GM06990 (cell line): ENCODE measurements at places on chromosomes 3 and 15.

- no peak for DNase-seq
Measured at GRCh38 chr3:69864766-69865165, 125.5 kb downstream of the MITF start.

GRCh38 chr3:49930922-49931321 is 1.3 kb upstream of the MON1A start:
- no peak for DNase-seq

- DNase-seq: peak; percentile 62
Measured at GRCh38 chr3:65963787-65964677, 74.7 kb downstream of the MAGI1 start.

GRCh38 chr3:118127992-118128391 is 906.7 kb downstream of the IGSF11 start:
- DNase-seq: no peak

GRCh38 chr3:169772305-169772896 is 795 bp upstream of the MYNN start:
- no peak for DNase-seq

GRCh38 chr3:193716150-193716549 is 123.1 kb downstream of the OPA1 start:
- DNase-seq: no peak

DNA sequence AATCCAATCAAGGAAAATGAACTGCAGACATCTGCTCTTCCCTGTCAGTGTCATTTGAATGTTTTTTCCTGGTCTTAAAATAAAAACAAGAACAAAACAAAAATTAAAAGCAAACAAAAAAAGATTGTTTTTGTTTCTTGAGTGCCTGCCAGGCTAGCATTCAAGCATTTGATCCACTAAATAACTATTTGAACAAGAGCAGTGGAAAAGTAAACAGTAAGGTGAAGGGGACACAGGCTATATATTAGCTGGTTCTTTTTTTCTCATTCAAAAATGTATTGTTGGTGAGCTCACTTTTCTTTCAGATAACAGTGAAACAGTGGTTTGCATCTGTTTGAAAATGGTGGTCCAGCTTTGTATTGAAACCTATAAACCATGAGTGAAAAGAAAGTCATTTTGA is 586.9 kb upstream of the SGO1 start:
- DNase-seq: no peak

DNA sequence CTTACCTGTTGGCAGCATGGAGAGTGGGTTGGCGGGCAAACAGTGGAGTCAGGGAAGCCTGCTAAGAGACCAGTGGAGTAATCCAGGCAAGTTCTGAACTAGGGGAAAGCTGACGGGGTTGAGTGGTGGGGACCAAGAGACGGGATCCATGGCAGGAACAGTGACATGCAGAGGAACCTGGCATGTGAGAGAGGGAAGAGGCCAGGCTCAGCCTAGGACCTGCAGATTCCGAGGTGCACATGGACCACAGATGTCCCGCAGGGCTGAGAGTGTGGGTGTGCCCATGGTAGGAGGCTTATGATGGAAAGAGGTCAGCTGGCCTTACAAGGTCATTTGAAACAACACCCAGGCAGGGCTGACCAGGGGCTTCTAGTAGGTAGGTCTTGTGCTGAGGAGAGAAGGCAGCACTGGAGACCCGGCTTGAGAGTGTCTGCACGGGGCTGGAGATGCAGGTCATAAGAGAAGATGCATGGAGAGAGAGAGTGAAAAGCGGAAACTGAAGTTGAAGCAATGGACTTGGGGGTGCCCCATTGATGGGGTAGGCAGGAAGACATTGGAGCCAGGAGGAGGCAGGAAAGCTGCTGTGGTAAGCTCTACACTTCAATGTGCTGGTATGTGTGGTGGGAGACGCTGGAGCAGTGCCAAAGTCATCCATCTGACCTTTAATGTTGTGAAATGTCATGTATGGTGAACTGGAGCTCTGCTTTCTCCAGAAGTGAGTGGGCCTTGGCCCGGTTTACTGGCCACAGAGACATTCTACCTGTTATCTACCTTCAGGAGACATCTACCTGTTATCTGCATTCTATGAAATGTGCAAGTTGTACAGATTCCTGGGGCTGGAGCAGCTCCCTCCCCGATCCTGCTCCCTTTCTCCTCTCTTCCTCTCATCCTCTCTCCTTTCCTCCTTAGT is 4.6 kb downstream of the SPSB4 start:
- DNase-seq: no peak

- no peak for DNase-seq
Measured at GRCh38 chr3:32972482-32973146, 21.2 kb downstream of the CCR4 start.

- no peak for DNase-seq
Measured at GRCh38 chr3:41569632-41570305, 370.5 kb downstream of the CTNNB1 start.

GRCh38 chr3:177813322-177813721 is 616.0 kb upstream of the TBL1XR1 start:
- no peak for DNase-seq

GRCh38 chr15:33358306-33358705 is 47.5 kb downstream of the RYR3 start:
- no peak for DNase-seq

GRCh38 chr3:115814778-115815380 is 191.6 kb downstream of the GAP43 start:
- DNase-seq: peak; percentile 10

- DNase-seq: no peak
Measured at GRCh38 chr3:186920796-186921195, 9.5 kb upstream of the ST6GAL1 start.
